Hindlimb muscle (tissue), 1 donor: ENCODE measurements at places on chromosomes 1 and 21. TPM values are rescaled to one million over a fixed set of nuclear protein-coding genes. Genes with fewer than 3 reads are reported as not detected.

FAM167B gene
- 7.6 TPM for polyA plus RNA-seq

ANKRD65 gene
- 24.7 TPM for polyA plus RNA-seq

FGR gene
- polyA plus RNA-seq, result 2.4 TPM

FAM151A gene
- polyA plus RNA-seq, result 0.85 TPM

PRKACB gene
- 21.3 TPM for polyA plus RNA-seq

BRINP3 gene
- 4.6 TPM for polyA plus RNA-seq

LHX8 gene
- not detected for polyA plus RNA-seq

EXTL1 gene
- polyA plus RNA-seq, result 4.2 TPM

PIGR gene
- 0.04 TPM for polyA plus RNA-seq

TFB2M gene
- polyA plus RNA-seq, result 12.9 TPM

KCNE1 gene
- 0.28 TPM for polyA plus RNA-seq

S100A7 gene
- not detected for polyA plus RNA-seq
